ENCODE measurements at places on chromosomes 16 and 17.
A peak's percentile ranks its signal among the peaks of the same experiment; 100 is the strongest.

GRCh38 chr17:38898812-38899348, 26.5 kb upstream of the LASP1NB start:
- DNase-seq = peak; percentile 87

- no peak for DNase-seq
Observed at GRCh38 chr17:78879635-78880186, 23.3 kb downstream of the CEP295NL start.

GRCh38 chr17:8063761-8064534, 23.6 kb downstream of the ALOX12B start:
- DNase-seq = no peak

DNA sequence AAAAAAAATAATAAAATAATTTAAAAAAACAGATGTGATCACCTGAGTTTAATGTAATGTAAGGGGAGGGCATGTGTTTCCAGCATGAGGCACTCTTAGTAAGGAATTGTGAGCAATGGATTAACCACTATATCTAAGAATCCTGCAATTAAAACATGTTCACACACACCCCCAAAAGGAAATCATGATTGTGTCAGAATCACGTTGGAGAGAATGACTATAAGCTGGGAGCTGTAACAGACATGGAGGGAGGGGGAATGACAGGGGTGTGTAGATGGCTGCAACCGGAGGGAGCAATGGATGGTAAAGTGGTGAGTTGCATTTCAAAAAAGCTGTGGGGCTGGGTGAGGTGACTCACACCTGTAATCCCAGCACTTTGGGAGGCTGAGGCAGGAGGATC, 13.6 kb upstream of the CCL22 start:
- DNase-seq = no peak

DNA sequence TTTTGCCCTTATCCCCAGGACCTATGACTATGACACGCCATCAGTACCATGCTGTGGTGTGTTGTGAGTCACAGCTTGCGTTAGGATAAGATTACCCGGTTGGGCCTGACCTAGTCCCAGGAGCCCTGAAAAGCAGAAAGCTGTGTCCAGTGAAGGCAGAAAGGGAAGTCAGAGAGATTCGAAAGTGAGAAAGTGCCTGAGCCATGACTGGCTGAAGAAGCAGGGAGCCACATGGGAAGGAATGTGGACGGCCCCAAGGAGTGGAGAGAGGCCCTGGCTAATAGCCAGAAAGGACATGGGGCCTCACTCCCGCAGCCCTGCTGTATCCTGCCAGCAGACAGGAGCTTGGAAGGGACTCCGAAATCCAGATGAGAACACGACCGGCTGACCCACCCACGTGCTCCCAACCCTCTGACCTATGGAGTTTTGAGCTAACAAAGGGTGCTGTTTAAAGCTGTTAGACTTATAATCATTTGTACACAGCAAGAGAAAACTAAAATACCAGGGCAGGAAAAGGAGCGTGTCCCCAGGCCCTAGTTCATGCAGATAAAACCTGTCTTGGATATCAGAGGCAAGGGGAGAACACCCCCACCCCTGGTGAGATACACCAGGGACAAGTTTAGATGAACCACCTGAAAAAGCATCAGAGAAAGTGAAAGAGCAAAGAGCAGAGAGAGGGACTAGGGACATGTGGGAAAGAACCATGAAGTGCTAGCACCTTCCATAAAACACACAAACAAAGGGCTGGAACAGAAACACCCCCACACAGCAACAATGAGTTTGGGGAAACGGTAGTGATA, 115.3 kb downstream of the SLC39A11 start:
- no peak for DNase-seq

GRCh38 chr16:17271687-17272086, 199.1 kb downstream of the XYLT1 start:
- DNase-seq = no peak

DNA sequence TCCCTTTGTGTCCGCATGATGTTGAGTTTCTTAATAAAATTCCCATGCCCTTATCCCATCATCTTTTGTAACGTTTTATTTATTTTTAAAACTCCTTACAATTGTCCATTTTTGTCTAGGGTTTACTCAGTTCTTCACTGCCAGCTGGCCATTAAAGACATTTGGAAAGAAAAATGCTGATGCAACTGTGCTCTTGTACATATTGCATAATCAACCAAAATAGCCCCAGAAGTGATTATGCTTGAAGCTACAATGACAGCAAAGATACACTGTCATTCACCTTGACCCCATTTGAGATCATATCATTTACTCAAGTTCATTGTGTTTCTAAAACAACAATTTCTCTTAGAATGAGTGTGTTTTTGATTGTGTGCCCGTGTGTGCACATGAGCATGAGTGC, 1074.6 kb upstream of the RBFOX1 start:
- no peak for DNase-seq

GRCh38 chr17:68518063-68518815, 6.0 kb downstream of the PRKAR1A start:
- DNase-seq = no peak

All from stimulated activated naive CD4-positive, alpha-beta T cell treated with Interleukin-2 at 50 U/mL for 16 hours (primary cell).